Common myeloid progenitor, CD34-positive (primary cell): ENCODE measurements at places on chromosomes 12 and 14.

GRCh38 chr12:87320724-87321123 lies 708.5 kb downstream of the C12orf50 start:
- no peak for DNase-seq

- no peak for DNase-seq
Observed at GRCh38 chr14:90676912-90677311, 139.3 kb downstream of the TTC7B start.

GRCh38 chr12:12859690-12860089 lies 31.7 kb upstream of the GPRC5A start:
- no peak for DNase-seq

DNA sequence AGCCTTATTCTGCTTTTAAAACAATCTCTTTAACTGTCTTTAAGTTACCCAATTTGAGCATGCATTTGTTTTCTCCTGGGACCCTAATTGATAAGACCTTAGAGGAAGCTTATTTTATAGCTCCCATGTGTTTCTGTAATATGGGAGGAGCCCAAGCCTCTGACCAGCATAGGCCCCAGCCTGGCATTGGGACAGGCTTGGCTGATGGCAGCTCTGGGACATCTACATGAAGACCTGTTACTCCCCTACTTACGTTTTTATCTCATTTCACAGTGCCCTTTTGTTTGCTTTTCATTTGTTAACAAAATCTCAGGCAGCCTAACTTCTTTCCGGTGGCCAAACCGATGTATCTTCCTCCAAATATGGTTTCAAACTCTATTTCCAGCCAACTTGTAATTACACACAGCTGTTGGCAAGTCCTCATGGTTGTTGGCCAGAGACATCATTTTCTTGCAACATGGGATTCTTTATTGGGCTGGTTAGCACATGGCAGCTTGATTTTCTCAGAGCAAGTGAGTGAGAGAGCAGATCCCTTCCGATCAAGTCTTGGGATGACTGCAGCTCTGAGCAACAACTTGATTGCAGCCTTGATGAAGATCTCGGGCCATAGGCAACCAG lies 1117.5 kb downstream of the AACS start:
- DNase-seq: no peak

GRCh38 chr14:77306416-77306815 lies 14.3 kb downstream of the POMT2 start:
- no peak for DNase-seq
